ENCODE measurements at places on chromosomes 2 and 18. TPM values are rescaled to one million over a fixed set of nuclear protein-coding genes. Genes with fewer than 3 reads are reported as not detected.

- DNase-seq = no peak
Observed at GRCh38 chr2:105388971-105389381, 9.9 kb downstream of the FHL2 start.

DNA sequence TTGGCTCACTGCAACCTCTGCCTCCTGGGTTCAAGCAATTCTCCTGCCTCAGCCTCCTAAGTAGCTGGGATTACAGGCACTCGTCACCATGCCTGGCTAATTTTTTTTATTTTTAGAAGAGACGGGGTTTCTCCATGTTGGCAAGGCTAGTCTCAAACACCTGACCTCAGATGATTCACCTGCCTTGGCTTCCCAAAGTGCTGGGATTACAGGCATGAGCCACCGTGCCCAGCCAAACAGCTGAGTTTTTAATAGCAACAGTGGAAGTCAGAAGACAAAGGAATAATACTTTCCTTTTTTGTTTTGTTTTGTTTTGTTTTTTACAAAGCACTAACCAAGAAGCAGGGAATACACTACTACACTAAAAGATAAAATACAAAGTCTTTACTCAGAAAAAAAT, 16.9 kb downstream of the GPR75 start:
- DNase-seq = no peak

GRCh38 chr2:114066186-114066747, 176.4 kb downstream of the ACTR3 start:
- DNase-seq = no peak

DNA sequence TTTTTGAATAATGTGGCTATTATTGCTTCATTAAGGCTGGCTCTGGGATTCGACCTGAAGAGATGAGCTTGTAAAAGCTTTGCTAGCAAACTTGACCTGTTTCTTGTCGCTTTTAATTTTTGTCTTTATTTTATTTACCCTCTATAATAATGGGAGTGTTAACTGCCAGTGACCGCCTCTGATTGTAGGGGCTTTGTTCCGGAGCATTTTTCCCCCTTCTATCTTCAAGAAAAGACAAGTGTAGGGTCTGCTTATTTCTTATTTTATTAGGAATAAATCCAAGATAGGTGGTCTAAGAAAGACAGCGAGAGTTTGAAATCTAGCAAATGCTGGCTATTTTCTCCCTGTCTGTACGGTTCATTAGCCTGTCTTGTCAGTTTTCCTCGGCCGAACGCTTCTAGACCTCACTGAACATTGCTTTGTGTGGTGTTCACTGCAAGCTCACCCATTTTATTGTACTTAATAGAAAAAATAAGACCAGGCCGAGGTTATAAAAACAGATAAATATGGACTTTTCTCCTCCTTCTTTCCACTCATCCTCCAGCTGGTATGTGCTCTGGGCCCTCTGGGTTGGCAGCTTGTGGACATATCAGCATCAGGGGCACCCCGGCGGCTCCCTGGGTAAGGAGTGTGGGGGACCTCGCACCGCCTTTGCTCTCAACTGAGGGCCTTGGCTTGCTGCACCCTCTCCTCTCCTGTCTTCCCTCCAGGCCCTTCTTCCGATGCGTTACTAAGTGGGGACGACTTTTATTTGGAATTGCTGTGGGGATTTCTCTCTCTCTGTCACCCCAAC, 8.5 kb downstream of the MEIS1 start:
- DNase-seq = no peak

DNA sequence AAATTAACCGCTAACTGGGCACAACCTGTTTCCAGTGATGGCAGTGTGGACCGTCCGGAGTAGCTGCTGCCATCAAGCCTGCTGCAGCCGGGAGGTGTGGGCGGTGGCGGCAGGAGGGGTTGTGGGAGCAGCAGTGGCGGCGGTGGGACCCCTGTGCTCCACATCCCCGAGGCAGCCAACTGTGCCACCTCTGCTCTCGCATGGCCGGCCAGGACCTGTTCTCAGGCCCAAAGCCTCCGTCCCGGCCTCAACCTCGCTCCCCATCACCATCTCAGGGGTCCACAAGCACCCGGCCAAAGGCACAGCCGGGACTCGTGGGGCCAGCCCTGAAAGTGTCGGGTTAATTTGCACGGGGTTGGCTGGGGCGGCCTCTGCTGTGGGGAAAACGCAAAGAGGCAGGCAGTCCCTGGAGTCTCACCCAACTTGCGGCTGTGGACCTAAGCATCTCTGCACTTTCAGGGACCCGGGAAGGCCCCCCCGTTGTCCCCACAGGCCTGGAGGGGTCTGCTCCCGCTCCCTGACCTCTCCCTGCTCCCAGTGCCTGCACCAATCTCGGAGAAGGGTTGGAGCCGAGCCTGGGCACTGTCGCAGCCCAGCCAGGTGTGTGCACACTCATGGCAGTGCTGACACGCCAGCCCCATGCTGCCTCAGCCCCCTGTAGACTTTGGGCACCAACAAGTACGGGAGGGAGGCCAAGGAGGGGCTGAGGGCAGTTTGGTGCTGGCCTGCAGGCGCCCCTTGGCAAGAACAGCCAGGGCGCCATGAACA, 44.4 kb upstream of the PEX13 start:
- DNase-seq = no peak

DNA sequence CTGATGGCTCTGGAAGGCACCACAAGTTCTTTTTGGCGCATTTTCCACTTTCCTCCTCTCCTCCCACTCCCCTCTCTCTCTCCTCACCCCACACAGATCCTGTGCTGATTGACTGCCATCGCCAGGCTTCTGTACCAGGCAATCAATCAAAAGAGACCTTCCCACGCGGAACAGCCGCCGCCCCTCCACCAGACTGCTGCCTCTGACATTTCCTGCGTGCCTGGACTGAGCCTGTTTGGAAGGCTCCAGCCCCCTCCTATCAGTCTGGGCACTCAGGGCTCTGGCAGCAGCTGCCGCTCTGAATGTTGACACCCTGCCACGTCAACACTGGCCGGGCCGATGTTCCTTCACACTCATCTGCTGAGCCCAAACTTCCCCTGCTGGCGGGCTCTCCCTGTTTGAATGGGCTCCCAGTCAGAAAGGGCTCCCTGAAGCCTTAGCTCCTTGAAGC, 467.7 kb downstream of the EPHA4 start:
- DNase-seq = no peak

- no peak for DNase-seq
Observed at GRCh38 chr18:13826209-13826608, 2.3 kb downstream of the MC5R start.

DNA sequence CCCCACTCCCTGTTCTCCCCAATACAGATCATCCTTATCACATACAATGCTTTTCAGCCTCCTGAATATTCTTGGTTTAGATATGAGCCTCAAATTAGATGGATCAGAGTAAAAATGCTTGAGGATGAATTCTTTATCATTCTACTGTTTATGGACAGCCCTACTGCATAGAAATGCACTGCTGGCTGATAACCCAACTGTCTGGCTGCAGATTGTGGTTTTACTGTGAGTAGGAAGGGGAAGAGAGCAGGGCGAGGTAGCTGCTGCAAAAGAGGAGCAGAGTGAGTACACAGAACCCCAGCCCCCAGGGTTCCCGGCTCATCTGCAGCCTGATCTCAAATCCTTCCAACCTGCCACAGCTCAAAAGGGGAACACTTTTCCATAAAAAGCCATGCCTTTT, 29.4 kb upstream of the NCOA1 start:
- no peak for DNase-seq

DNA sequence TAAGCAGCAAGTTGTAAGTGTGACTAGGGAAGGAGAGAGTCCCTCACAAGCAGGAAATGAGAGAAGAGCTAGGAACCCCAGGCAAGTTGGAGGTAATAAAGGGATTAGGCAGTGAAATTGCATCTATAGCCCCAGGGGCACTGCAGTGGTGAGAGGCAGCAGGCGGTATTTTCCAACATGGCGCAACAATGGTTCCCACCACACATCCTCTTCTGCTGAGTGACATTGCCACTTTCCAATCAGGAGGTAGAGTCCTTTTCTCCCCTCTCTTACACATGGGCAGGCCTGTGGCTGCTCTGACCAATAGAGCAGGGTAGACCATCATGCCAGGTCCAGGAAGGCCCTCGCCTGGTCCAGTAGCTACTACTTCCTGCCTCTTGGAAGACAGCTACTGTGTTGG, 86.6 kb downstream of the DNER start:
- DNase-seq = no peak

DNA sequence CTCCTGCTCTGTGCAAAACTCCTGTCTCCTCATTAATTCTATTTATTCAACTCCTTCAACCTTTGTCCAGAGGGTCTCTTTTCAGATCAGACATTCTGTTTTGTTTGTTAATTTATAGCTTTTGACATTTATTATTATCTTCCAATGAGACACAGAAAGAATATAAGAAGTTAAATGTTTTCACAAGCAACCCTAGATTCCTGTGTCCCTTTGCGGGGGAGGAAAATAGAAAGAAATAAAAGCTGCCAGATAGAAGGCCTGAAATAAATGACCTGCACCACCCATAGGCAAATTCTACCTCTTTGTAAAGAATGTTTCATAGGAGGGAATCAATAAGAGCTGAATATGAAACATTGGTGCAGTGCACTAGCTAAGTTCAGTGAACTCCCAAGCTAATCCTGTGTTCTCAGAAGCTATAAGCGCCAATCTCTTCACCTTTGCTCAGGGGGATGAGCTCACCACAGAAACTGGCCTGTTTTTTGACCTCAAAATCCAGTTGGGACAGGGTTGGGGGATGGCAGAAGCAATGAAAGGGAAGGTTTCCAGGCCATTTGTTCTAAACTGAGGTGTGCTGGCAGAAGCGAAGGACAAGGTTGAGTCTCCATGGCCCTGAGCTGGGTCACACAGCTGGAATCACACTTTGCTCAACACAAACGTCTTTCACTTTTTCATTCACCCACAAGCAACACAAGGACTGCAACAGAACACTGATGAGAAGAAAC, 258.6 kb downstream of the NRXN1 start:
- no peak for DNase-seq

GRCh38 chr2:169573974-169574299, 272 bp upstream of the FASTKD1 start:
- no peak for DNase-seq

GRCh38 chr2:25567406-25567805, 106.0 kb downstream of the DTNB start:
- peak; percentile 59 for DNase-seq

DNA sequence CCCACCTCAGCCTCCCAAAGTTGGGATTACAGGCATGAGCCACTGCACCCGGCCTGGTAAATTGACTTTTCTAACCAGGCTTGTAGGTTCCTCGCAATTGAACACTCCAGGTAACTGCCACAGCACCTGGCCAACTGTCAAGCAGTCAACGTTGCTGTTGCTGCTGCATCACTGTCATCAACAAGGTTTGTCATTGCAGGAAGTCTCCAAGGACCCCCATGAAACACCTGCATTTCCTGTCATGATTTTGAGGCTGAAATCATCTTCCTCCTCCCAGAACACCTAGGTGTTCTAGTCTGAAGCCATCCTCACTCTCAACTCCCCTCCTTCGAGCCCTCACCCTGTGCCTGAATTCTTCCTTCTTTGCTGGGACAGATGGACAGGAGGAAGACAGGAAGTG, 29.7 kb downstream of the GYPC start:
- DNase-seq = no peak

DNA sequence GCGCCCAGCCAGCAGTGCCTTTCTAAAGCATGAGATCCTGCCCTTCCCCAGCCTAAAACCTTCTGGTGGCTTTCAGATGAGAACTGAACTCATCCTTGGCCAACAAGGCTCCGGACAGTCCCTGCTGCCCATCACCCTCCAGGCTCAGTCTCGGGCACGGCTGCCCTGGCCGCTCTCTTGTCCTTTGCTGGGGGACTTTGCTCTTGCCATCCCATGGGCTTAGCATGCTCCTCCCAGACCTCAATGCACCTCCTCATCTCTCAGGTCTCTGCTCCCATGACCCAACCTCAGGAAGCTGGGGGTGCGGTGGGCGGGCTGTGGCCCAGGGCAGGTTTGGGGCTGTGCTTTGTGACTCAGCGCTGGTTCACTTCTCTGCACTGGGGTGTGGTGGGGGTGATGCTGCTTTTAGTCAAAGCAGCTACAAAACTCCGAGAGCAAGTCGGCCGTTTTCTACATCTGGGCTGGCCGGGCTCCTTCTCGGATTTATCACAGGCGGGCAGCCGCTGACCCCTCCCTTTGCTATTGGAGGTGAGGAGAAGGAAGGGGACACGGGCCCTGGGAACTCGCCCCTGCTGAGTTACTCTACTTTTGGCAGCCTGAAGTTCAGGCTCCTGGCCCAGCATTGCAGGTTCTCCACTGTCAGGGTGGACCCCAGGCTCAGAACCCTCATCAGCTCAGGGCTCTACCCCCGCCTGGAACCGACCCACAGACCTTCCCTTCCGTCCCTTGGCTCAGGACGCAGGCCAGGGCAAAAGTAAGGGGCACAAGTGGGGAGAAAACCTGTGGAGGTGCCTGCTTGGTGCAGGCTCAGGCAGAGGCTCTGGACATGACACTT, 90.6 kb upstream of the TAF1B start:
- DNase-seq = peak; percentile 93

- no peak for DNase-seq
Observed at GRCh38 chr2:129518937-129519336, 460.5 kb upstream of the RAB6C start.

DNA sequence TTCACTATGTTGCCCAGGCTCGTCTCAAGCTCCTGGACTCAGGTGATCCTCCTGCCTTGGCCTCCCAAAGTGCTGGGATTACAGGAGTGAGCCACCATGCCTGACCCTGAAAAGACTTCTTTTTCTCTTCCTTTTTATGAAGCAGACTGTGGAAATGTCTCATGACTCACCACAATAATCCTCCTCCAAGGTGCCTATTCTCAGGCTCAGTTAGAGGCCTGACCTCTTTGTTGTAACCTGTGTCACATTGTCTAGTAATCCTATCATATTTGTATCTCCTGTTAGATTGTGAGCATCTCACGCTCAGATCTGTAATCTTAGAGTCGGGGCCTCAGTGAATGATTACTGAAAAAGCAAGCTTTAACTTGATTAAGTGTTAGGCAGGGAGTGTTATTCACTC, 18.3 kb upstream of the TAF4B start:
- no peak for DNase-seq

DNA sequence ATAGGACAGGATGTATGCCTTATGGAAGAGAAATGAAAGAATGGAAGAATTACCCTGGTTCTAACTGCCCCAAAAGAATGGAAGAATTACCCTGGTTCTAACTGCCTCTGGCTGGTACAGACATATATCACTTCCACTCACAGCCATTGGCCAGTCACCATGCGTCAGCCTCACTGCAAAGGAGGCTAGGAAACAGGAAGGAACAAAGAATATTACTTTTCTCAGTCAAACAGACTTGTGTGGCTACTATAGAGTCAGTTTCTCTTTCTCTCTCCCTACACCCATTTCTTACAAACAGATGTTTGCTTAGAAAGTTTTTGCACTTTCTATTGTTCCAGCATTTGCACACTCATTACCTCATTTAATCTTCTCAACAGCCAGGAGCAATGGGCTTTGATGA, 1111.1 kb upstream of the KLHL29 start:
- no peak for DNase-seq

DNA sequence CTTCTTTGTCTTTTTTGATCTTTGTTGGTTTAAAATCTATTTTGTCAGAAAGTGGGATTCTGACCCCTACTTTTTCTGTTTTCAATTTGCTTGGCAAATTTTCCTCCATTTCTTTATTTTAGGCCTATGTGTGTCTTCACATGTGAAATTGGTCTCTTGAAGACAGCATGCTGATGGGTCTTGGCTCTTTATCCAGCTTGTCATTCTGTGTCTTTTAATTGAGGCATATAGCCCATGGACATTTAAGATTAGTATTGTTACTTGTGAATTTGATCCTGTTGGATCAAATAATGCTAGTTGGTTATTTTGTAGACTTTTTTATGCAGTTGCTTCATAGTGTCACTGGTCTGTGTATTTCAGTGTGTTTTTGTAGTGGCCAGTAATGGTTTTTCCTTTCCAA, 26.3 kb upstream of the DSG1 start:
- DNase-seq = no peak

The TMX3 gene
- polyA plus RNA-seq = 27.8 TPM

The ALK gene
- not detected for polyA plus RNA-seq

The NLRC4 gene
- not detected for polyA plus RNA-seq

The CAPN14 gene
- polyA plus RNA-seq = 0.09 TPM

The ERFE gene
- polyA plus RNA-seq = 3.6 TPM

Data from A549 (cell line).